ENCODE measurements at places on chromosomes 16 and 17. TPM values are rescaled to one million over a fixed set of nuclear protein-coding genes. Genes with fewer than 3 reads are reported as not detected.
A peak's percentile ranks its signal among the peaks of the same experiment; 100 is the strongest.

GRCh38 chr17:62929320-62929719 is 36.7 kb upstream of the TANC2 start:
- no peaks in the 10 kb centered on the region for H3K36me3 ChIP-seq
- no peaks in the 10 kb centered on the region for H3K27me3 ChIP-seq
- H3K4me1 ChIP-seq = no peaks in the 10 kb centered on the region
- DNase-seq = no peak

DNA sequence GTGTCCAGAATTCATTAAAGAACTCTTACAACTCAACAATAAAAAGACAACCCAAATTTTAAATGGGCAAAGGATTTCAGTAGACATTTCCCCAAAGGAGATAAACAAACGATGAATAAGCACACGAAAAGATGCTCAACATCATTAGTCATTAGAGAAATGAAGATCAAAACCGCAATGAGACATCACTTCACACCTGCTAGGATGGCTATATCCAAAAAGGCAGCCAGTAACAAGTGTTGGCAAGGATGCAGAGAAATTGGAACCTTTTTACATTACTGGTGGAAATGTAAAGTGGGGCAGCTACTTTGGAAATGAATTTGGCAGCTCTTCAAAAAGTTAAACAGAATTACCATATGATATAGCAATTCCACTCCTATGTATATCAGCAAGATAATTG is 42.0 kb downstream of the PITPNM3 start:
- no peak overlapping the region for H3K27ac ChIP-seq
- H3K36me3 ChIP-seq = no peaks in the 10 kb centered on the region
- H3K27me3 ChIP-seq = no peaks in the 10 kb centered on the region
- DNase-seq = no peak
- H3K4me3 ChIP-seq = no peak overlapping the region
- H3K4me1 ChIP-seq = no peaks in the 10 kb centered on the region

DNA sequence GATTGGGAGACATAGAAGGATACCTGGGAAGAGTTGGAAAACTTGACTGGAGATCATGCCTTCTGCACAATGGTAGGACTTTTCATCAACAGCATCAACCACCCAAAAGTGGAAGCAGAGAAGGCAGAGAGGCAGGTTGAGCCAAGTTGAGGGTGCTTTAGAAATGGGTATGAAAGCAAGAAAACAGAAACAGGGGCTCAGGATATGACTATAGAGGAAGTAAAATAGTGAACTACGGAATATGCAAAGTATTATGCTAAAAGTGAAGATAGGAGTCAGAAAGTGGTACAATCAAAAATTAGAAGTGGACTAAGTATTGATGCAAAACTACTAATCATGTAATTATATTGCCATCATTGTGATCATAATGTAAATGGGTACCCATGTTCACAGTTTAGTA is 16.1 kb upstream of the ARHGAP44 start:
- DNase-seq = no peak
- H3K36me3 ChIP-seq = no peaks in the 10 kb centered on the region
- H3K4me3 ChIP-seq = no peak overlapping the region
- no peak overlapping the region for H3K27ac ChIP-seq
- H3K4me1 ChIP-seq = no peaks in the 10 kb centered on the region

Gene GRIN2C
- total RNA-seq = 0.05 TPM

Gene EFNB3
- 0.52 TPM for total RNA-seq

- DNase-seq = no peak
- no peak overlapping the region for H3K4me3 ChIP-seq
- no peaks in the 10 kb centered on the region for H3K4me1 ChIP-seq
- no peak overlapping the region for H3K27ac ChIP-seq
Measured at GRCh38 chr16:15765880-15766279, 90.9 kb downstream of the MYH11 start.

DNA sequence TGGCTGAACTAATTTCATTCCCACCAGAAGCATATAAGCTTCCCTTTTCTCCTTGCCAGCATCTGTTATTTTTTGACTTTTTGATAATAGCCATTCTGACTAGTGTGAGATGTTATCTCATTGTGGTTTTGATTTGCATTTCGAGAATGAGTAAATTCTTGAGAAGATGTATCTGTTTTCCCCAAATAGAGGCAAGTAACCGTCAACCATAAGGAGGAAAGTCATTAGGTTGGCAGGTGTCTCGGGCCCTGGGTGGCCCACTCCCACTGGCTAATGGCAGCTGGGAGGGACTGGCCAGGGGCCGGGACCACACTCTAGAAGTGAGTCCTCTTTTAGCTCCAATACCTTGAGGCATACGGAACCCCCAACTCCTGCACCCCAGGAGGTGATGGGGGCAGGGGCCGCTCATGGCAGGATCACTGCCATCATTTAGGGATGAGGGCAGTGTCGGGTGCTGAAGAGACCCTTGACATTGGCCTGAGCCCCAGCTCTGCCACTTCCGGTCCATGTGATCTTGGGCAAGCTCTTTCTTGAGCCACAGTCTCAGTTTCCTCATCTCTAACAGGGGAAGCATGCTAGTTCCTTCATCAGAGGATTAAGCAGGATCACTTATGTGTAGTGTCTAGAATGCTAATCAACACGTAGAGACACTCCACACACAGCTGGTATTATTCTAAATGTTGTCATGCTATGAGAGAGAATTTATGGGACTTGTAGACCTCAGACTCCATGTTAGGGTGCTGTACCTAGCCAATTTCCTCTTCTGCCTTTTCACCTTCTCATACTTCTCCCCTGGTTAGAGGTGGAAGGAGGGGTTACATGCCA is 44.3 kb downstream of the RGS9 start:
- H3K36me3 ChIP-seq = no peaks in the 10 kb centered on the region
- H3K27me3 ChIP-seq = no peaks in the 10 kb centered on the region
- H3K27ac ChIP-seq = peak overlapping the region; percentile 45

GRCh38 chr16:29922986-29923501 is 3.0 kb downstream of the KCTD13 start:
- H3K27ac ChIP-seq = no peak overlapping the region
- peaks cover 8% of the 10 kb centered on the region for H3K4me1 ChIP-seq
- peaks cover 36% of the 10 kb centered on the region for H3K36me3 ChIP-seq
- no peak overlapping the region for H3K4me3 ChIP-seq
- DNase-seq = no peak

- no peaks in the 10 kb centered on the region for H3K27me3 ChIP-seq
- H3K27ac ChIP-seq = no peak overlapping the region
- H3K4me1 ChIP-seq = no peaks in the 10 kb centered on the region
- H3K36me3 ChIP-seq = peaks cover 27% of the 10 kb centered on the region
Measured at GRCh38 chr17:51006601-51007000, 114.1 kb downstream of the SPAG9 start.

- H3K27me3 ChIP-seq = no peaks in the 10 kb centered on the region
- DNase-seq = no peak
- no peaks in the 10 kb centered on the region for H3K4me1 ChIP-seq
- H3K4me3 ChIP-seq = no peak overlapping the region
- H3K27ac ChIP-seq = no peak overlapping the region
- no peaks in the 10 kb centered on the region for H3K36me3 ChIP-seq
Measured at GRCh38 chr16:65658787-65659220, 536.9 kb upstream of the CDH11 start.

GRCh38 chr16:72264771-72265170 is 92.8 kb upstream of the PMFBP1 start:
- no peak for DNase-seq
- no peak overlapping the region for H3K4me3 ChIP-seq
- no peak overlapping the region for H3K27ac ChIP-seq
- no peaks in the 10 kb centered on the region for H3K27me3 ChIP-seq
- no peaks in the 10 kb centered on the region for H3K4me1 ChIP-seq

Gene KRTAP2-1
- total RNA-seq = not detected

- H3K27ac ChIP-seq = no peak overlapping the region
- no peaks in the 10 kb centered on the region for H3K36me3 ChIP-seq
- H3K4me1 ChIP-seq = no peaks in the 10 kb centered on the region
- H3K4me3 ChIP-seq = no peak overlapping the region
Measured at GRCh38 chr17:49931416-49932137, 37.4 kb upstream of the DLX4 start.

Gene HS3ST4
- total RNA-seq = 0.05 TPM
